ENCODE measurements at places on chromosomes 2 and 18.

DNA sequence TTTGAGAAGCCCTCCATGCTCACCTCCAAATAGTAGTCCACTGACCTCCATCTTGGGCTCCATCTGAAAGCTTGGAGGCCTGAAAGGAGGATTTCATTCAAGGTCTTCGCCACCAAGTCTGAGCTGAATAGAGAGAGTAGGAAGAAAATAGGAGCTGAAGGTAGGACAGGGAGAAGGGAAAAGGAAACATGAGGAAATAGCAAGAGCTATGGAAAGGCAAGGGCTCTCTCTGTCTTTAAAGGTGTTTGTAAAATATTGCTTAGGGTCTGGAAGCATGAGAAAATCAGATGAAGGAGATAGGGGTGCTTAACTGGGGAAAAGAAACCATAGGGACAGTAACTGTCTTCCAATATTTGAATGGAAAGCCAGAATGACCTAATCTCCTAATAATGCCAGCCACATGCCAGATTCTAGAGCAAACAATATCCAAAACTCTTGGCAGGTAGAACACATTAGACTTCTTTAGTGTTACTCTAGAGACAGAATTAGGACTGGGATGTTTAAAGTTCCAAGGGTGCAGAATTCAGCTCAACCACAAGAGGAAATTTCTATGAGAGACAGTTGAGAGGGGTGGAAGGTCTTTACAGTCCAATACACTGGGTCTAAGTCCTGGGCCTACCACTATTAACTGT lies 67.4 kb downstream of the NAB1 start:
- DNase-seq = peak; percentile 19

DNA sequence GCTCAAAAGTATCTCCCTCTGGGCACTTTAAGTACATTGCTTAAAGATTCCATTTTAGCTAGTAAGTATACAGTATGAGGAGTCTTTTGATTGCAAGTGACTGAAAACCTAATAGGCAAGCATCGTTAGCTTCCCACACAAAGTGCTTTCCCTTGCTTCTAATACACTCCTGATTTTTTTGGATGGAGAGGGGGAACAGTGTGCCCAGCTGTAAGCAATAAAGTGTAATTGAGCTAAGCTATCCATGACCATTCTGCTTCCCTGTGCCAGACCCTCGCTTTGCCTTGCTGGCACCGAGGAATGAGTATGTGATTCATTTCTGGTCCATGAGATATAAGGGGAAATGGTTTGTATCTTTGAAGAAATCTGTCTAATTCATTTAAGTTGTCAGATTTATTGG lies 3.8 kb upstream of the ZNF24 start:
- no peak for DNase-seq

GRCh38 chr2:159572459-159572858 lies 43.9 kb downstream of the BAZ2B start:
- DNase-seq = no peak

DNA sequence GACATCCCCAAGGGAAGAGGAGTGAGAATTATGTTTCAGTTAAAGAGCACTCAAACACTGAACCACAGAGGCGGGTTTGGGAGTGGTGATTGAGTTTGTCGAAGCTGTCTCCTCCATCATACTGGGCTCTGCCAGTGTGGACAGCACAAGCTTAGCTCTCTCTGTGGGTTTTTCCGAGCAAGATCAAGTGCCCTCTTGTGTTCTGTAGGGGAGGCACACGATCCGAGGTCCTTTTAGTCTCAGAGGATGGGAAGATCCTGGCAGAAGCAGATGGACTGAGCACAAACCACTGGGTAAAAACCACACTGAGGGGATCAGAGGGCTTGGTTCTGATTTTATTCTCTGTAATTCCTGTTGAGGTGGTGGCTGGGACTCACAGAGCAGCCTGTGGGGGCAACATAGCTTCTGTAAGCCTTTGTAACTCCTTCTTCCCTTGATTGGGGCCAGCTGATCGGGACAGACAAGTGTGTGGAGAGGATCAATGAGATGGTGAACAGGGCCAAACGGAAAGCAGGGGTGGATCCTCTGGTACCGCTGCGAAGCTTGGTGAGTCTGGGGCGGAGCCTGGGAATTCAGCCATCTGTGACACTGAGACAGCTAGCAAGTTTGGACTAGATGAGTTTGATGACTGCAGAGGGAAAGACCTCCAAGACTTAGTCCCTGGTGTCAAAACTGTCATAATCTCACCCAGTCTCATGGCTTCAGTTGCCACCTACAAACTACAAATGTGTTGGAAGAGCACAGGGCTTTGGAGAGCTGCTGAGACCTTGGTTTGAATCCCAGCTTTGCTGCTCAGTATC lies 2.0 kb downstream of the NAGK start:
- DNase-seq = peak; percentile 37

- no peak for DNase-seq
Observed at GRCh38 chr2:189466656-189467055, 25.4 kb downstream of the WDR75 start.

Data from HT1080 (cell line).